ENCODE measurements at places on chromosomes 11 and 22.

DNA sequence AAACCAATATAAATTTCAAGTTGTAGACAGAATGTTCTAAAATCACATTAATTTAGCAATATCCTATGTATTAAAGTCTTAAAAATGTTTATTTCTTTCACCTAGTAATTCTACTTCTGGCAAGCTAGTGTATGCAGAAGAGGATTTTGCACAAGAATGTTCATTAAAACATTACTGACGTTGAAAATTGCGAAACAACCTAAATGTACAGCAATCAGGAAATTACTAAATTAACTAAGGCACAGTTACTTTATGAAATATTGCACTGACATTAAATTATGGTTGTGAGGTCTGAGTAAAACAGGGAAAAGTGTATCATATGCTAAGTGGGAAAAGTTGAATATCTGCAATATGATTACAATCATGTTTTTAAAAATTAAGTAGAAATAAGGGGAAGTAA, 4.1 kb downstream of the SLC36A4 start:
- H3K27me3 ChIP-seq = no peaks in the 10 kb centered on the region
- no peak overlapping the region for H3K4me3 ChIP-seq
- H3K36me3 ChIP-seq = no peaks in the 10 kb centered on the region
- no peak overlapping the region for H3K27ac ChIP-seq
- H3K4me1 ChIP-seq = peaks cover 2% of the 10 kb centered on the region

DNA sequence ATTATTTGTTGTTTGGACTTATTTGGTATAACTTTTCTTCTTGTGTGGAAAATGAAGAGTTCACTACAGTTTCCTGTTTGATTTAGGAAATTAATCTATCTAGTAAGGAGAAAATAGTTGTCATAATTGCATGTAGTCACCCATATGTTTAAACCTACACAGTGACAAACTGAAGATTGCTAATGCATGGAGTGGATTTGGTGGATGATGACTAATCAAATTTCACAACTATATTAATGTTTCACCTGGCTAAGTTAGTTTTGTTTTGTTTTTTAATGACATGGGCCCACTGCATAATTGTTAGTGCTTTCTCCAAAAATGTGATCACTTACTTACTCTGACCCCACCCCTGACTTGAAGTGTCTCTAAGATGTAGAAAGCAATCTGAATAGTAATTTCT, 170.6 kb downstream of the DYNC2H1 start:
- DNase-seq = no peak
- H3K4me1 ChIP-seq = no peaks in the 10 kb centered on the region
- no peaks in the 10 kb centered on the region for H3K36me3 ChIP-seq

GRCh38 chr11:34997952-34998528, 81.6 kb downstream of the PDHX start:
- H3K27ac ChIP-seq = no peak overlapping the region
- no peaks in the 10 kb centered on the region for H3K4me1 ChIP-seq
- H3K36me3 ChIP-seq = no peaks in the 10 kb centered on the region
- H3K4me3 ChIP-seq = no peak overlapping the region
- H3K27me3 ChIP-seq = no peaks in the 10 kb centered on the region
- peak; percentile 59 for DNase-seq

GRCh38 chr22:38118182-38118581, 7.7 kb upstream of the BAIAP2L2 start:
- H3K27me3 ChIP-seq = no peaks in the 10 kb centered on the region
- no peak for DNase-seq
- no peak overlapping the region for H3K4me3 ChIP-seq
- peaks cover 20% of the 10 kb centered on the region for H3K4me1 ChIP-seq

DNA sequence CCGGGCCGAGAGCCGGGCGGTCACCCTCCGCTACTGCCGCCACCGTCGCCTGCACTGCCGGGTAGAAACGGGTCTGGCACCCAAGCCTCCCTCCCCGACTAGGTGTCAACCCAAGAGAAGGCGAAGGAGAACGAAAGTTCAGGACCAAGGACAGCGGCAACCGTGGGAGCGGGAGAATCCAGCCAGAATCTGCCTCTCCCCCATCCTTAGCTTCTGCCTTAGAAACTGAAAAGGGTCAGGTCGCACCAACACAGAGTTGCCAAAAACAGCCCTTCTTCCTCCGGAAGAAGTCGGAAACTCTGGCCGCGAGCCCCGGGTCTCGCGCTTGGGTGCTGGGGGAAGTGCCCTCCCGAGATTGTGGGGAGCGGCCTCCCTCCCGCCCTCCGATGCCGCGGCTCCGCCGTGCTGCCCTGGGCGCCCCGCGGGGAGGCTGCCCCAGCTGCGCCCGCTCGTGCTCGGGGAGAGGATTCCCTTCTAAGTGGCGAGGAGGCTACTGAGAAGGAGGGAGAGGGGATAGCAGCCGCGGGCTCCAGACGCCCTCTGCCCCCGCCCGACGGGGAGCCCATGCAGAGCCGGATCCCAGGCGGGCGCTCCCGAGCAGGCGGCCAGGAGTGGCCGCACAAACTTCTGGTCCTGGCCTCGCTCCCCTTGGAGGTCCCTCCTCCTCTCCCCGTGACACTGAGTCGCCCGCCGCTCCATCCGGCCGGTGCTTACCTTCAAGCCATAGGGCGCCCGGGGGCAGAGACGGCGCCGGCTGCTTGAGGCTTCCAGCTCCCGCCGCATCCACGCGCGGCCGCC, 637 bp downstream of the DRD2 start:
- H3K27ac ChIP-seq = no peak overlapping the region
- H3K27me3 ChIP-seq = peaks cover 41% of the 10 kb centered on the region
- H3K36me3 ChIP-seq = no peaks in the 10 kb centered on the region
- no peak overlapping the region for H3K4me3 ChIP-seq

DNA sequence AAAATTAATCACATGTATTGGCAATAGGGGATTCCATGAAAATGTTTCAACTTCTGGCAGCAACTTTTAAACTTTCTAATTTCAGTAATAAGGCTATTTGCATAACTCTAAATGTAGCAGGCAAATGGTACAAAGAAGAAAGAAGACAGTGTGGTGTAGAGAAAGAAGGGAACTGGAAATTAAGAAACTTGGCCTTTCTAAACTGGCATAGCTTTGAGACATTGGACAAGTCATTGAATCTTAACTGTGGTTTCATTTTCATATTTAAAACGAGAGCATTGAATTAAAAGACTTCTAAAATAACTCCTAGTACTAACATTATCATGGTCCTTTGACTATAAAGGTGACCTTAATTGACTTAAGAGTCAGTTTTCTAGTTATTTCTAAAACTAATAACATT, 125.0 kb downstream of the UVRAG start:
- H3K27ac ChIP-seq = no peak overlapping the region
- H3K4me3 ChIP-seq = no peak overlapping the region
- no peaks in the 10 kb centered on the region for H3K36me3 ChIP-seq
- no peaks in the 10 kb centered on the region for H3K4me1 ChIP-seq

DNA sequence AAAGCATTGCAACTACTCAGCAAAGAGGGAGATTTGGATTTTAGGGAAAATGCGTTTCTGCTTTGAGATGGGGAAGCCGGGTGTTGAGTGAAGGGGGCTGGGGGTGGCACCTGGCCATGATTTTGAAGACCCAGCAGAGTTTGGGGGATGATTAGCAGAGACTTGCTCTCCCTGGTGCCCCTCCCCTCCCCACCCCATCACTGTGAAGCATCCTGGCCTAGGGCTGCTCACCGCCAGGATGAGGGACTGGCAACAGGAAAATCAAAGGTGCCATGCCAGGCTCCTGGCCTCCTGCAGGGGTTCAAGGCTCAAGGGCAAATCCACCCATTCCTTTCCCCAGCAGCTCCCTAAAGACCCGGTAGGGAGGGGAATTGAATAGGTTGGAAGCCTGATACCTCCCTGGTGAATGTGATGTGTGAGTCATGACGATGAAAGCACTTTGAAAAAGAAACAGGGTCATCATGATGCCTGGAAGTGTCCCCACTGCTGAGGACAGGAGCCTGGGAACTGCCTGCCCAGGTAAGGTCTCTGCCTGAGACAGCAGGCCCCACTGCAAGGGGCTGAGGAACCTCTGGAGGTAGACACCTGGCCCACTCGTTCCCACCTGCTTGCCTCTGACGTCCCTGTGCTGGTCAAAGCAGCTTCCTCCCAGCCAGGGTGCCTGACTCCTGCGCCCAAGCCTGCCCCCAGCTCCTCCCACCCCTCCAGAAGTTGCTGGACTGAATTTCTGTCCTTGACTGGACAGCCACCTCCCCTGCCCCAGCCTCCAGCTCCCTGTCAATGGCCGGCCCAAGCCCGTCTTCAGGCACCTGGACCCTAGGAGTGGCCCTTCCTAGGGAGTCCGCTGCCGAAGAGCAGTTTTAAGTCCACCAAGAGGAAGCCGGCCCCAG, 1.7 kb downstream of the CHST1 start:
- no peaks in the 10 kb centered on the region for H3K36me3 ChIP-seq
- peaks cover 32% of the 10 kb centered on the region for H3K27me3 ChIP-seq
- H3K27ac ChIP-seq = no peak overlapping the region

DNA sequence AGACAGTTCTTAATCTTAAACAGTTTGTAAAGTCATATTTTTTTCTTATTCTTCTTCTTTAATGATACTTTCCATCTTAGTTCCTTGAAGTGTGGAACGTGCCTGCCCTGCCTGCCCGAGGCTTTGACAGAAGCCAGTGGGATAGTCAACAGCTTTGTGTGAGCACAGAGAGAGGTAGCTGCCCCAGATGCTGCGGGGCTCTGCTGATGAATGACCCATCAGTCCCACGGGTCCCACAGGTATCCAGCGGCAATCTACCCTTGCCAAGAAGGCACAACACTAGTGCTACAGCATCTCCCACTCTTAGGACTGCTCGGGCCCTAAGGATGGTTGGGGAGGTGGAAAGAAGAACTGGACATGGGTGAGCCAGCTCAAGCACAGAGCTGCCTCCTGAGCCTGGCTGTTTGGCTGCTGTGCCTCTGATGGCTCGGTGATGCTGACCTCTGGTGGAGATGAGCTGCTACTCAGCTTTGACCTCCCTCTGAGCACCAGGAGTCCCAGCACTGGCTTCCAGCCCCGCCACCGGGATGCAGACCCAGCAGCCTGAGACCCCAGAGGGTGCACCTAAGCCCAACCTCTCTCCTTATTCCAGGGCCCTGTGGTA, 11.8 kb upstream of the APLNR start:
- no peak overlapping the region for H3K4me3 ChIP-seq
- H3K27me3 ChIP-seq = no peaks in the 10 kb centered on the region
- no peak overlapping the region for H3K27ac ChIP-seq
- H3K36me3 ChIP-seq = no peaks in the 10 kb centered on the region
- H3K4me1 ChIP-seq = peaks cover 10% of the 10 kb centered on the region

- no peaks in the 10 kb centered on the region for H3K36me3 ChIP-seq
- no peak overlapping the region for H3K4me3 ChIP-seq
- no peak overlapping the region for H3K27ac ChIP-seq
- peaks cover 11% of the 10 kb centered on the region for H3K27me3 ChIP-seq
These were observed 150.0 kb upstream of the NECTIN1 start for GRCh38 chr11:119878990-119879389.

GRCh38 chr11:1852271-1852876, 510 bp upstream of the LSP1 start:
- H3K27ac ChIP-seq = peak overlapping the region; percentile 47
- DNase-seq = no peak
- H3K4me3 ChIP-seq = no peak overlapping the region
- H3K36me3 ChIP-seq = no peaks in the 10 kb centered on the region

DNA sequence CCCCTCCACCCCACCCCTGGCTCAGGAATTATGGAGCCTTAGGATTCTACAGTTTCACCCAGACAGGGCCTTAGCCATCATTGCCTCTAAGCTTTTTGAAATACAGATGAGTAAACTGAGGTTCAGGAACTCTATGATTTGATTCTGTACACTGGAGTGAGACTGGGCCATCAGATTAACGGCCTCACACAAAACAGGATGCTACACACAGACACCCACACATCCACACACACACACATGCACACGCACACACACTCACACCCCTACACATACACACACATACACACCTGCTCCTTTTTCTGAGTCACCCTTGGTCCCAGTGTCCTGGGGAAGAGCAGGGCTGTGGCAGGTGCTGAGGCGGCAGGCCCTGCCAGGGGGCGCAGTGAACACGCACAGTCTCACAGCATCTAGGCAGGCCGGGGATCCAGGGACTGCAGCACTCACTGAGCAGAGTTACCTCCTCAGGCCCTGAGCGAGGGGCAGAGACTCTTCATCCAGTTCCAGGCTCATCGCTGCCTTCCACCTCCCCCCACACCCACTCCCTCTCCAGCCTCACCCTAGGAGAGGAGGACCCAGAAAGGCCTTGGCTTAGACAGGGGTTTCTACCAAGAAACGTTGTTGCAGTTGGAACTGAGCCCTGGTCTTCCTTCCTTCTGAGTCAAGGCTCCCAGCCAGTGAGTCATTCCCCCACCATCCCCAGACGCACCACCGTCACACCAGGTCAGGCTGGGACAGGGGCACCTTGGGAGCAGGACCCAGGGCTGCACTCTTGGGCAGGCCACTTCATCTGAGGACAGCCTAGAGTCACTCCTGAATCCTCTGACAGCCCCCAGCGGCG, 89.8 kb upstream of the PARVA start:
- peak overlapping the region; percentile 79 for H3K27ac ChIP-seq
- no peaks in the 10 kb centered on the region for H3K36me3 ChIP-seq
- no peak overlapping the region for H3K4me3 ChIP-seq
- peak; percentile 67 for DNase-seq
- H3K4me1 ChIP-seq = peaks cover 33% of the 10 kb centered on the region
- peaks cover 3% of the 10 kb centered on the region for H3K27me3 ChIP-seq

DNA sequence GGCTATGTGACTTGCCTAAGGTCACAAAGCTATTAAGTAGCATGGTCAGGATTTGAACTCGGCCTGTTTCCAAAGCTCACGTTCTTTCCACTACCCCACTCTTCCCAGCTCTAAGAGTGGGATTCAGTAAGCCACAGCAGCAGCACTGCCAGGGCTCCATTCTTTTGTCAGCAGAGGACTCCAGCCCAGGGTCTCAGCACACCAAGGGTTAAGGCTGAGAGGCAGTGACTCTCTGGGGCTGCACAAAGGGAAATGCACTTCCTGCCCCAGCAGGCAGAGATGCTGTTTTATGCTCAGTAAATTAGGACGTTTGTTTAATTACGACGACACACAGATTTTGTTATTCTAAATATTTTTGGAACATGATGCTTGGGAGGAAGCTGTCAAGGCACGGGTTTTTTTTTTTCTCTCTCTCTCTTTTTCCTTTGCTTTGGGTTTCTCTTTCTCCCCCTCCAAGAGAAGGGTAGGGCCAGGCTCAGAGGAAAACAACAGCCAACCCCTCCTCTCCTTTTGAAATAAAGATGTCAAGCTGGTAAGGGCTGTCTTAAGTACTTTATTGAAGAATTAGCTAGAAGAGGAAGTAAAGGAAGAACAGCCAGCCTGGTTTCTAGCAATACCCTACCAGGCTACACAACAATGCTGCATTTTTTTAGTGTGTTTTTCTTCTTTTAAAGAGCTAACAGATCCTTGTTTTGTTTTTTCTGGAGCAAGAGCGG, 2.8 kb downstream of the MYH9 start:
- H3K36me3 ChIP-seq = peaks cover 9% of the 10 kb centered on the region
- peak; percentile 48 for DNase-seq
- peak overlapping the region; percentile 93 for H3K4me3 ChIP-seq
- no peaks in the 10 kb centered on the region for H3K27me3 ChIP-seq

Measured in muscle of leg (tissue), 16 donors.